ENCODE measurements at places on chromosomes 13 and 19.
A peak's percentile ranks its signal among the peaks of the same experiment; 100 is the strongest.

DNA sequence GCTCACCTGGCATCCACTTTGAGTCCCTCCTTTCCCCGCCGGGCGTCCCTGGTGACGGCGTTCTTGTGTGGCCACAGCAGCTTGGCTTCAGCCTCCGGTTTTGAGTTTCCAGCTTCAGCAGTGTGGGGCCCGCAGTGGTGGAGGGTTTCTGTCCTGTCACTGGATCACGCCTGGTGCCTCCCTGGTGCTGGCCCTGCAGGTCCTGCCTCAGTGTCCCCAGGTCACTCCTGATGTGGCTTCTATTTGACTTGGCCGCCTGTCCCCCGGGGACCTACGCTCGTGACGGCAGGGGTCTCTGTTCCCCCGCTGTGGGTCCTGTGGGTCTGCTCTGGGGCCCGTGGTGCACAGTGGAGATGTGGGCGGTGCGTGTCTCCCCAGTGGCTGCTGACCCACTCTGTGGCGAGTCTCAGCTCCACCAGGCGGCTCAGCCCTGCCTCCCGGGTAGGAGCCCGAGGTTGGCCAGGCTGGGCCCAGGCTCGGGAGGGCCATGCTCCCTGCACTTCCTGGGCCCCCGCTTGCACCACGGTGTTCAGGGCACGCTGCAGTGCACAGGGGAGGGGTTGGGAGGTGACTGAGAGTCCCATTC lies 1.9 kb downstream of the ATP4B start:
- DNase-seq, result no peak

DNA sequence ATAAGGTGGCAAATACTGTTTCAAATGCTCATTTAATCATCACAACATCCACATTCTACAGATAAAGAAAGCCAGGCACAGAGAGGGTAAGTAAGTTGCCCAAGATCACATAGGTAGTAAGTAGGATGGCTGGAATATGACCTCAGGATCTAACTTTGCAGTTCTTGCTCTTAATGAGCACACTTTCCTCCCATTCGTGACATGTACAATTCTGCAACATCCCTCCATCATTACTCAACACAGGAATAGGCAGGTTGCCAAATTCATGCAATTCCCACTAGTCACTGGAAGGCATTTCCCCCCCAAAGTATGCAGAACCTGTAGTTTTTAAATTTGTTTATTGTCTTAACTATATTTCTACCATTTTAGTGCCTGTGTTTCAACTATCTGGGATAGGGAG lies 109.2 kb downstream of the OLFM4 start:
- no peak for DNase-seq

DNA sequence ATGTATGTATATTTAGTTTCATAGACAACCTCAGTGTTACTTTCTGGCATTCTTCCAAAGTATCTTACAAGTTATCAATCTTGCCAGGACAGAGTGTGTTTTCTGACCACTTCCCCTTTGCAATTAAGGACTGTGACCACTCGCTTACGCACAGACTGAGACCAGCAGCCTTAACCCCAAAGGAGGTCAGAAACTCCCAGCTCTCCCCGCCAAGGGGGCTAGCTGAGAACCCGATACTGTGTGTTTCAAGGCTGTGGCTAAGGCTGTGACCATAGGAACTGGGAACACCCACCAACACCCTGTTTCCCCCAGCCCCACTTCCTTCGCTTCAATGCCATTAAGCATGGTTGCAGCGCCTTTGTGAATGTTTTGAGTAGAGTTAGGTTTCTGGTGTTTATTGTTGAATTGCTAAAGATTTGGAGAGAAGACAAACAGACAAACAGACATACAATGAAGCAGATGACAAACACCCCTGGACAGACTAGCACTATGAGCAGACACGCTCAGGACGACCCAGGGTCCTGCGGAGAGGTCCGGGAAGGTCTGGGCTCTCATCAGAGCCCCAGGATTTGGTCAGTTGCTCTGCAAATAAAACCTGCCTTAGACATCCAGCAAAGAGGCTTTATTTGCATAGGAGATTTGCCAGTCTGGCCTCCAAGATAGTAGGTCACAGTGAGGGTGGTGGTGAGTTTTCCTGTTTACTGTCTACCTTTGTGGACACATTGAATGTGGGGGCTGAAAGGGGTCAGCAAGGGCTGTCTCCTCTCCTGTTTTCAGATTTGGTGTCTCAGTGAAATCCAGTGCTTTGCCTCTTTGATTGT lies 25.0 kb upstream of the TNFSF11 start:
- no peak for DNase-seq

DNA sequence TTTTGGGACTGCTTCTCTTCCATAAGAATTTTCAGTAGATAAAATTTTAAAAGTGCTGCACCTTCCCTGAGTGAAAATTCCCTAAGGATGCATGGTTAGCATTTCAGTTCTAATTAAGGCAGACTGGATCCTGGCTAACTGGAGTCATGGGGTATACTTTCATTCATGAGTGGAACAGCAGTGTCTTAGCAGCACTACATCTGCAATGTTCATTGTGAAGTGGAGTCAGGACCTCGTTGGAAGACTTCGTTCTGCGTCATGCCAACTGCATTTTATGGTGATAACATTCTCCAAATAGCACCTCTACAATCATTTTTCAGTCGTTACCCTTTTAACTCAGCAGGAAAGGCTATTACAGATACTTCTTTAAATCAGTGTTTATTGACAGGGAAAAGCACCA lies 25.5 kb downstream of the PHF11 start:
- no peak for DNase-seq

- DNase-seq, result no peak
Observed at GRCh38 chr13:42270160-42270856, 1.6 kb upstream of the AKAP11 start.

GRCh38 chr13:101303521-101303920 lies 112.8 kb downstream of the NALCN start:
- no peak for DNase-seq

DNA sequence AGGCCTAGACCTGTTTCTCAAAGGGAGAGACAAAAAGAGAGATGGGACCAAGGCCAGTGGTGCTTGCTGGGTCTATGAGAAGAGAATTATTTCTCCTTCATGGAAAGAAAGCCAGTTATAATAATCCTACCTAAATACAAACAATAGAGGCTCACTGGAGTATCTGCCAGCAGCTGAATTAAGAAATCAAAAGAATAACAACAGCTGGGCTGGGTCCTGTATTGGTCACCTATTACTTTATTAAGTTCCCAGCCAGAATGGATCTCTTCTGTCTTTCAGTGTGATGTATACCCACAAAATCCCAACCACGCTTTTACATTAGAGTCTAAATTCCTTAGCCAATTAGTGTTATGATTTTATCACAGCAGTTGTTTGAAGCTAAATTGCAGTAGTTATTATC lies 297.8 kb upstream of the DACH1 start:
- DNase-seq, result no peak

- no peak for DNase-seq
Observed at GRCh38 chr19:19461671-19462622, 53.4 kb downstream of the TSSK6 start.

- DNase-seq, result no peak
Observed at GRCh38 chr19:18401580-18402112, 4.2 kb upstream of the LRRC25 start.

- DNase-seq, result no peak
Observed at GRCh38 chr19:14054721-14055120, 7.2 kb downstream of the PALM3 start.

GRCh38 chr19:31992750-31993149 lies 352.7 kb upstream of the ZNF507 start:
- no peak for DNase-seq

- DNase-seq, result no peak
Observed at GRCh38 chr13:40149611-40150274, 494.3 kb downstream of the COG6 start.

GRCh38 chr13:20882206-20882605 lies 20.3 kb downstream of the XPO4 start:
- no peak for DNase-seq

DNA sequence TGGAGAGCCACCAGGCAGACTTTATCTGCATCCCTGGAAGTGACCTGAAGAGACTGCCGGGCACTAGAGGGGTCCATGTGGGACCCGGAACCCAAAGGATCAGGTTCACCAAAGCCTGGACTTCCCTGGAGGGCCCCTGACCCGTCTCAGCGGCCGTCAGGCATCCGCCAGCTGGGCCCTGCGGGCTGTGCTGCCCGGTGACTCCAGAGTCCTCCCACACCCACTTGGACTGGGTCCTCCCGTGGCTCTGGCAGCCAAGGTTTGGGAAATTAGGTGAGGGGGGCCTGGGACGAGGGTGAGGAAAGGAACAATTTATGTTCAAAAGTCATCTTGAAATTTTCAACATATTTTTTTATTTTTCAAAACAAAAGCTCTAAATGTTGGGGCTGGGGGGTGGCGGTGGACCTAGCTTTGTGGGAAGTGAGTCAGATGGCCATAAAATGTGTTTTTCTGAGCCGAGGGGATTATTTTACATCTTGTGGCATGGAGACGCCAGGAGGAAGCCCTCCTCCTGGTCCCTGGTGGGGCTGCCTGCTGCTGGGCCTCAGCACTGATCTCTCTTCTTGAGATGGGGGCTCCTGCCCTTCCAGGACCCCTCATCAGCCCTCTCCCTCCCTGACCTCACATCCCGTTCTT lies 20.2 kb downstream of the CEBPA start:
- DNase-seq, result no peak

DNA sequence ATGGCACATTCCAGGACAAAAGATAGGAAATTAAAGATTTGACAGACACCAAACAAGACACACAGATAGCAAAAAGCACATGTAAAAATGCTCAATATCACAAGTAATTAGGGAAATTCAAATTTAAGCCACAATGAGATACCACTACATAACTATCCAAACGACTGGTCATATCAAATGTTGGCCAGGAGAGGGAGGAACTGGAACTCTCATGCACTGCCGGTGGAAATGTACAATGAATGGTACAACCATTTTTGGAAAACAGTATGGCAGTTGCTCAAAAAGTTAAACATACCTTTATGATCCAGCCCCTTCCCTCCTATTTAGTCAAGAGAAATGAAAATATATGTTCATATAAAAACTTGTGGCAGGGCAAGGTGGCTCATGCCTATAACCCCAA lies 36.8 kb upstream of the CYP2S1 start:
- DNase-seq, result no peak

DNA sequence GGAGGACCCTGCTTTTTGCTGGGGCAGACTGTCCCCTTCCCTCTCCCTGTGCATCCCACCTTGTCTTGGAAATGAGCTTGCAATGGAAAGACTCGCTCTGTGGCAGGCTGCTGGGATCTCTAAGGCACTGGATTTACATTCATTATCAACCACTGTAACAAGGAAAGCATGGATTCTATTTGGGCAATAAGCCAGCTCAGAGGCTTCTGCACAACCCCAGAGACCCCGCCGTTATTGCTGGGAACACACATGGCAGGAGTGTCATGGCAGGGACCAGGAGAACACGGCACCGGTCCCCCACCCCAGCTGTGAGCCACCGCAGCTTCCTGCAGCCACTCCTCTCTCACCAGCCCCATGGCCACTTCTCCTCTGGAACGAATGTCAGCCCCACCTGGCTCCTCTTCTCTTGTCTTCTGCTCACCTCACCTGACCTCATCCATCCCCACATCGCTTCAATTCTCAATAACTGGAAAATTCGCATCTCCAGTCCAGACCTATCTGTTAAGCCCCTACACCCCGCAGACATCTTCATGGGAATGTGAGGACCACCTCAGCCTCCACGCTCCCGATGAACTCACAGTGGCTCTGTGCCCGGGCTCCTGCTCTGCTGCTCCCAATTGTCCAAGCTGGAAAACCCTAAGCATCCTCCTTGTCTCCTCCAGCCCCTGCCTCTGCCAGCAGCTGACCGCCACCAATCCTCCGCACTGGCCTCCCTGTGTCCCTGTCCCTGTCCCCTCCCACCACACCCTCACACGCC lies 181.5 kb downstream of the USP12 start:
- no peak for DNase-seq

DNA sequence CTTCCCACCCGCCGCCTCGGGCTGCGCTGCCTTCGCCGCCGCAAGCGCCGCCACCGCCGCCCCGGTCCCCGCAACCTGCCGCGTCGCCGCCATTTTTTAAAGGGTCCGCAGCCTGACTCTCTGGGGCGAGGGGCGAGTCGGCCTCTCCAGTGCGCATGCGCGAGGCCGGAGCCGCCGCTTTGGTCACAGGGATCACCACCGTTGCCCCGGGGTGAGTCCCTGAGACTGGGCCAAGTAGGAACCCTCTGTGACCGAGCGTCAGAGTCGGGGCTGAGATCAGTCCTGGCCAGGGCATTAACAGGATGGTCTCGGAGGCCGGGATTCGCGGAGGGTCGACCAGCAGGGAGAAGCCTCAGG lies 42.6 kb downstream of the ZNF146 start:
- DNase-seq, result no peak

DNA sequence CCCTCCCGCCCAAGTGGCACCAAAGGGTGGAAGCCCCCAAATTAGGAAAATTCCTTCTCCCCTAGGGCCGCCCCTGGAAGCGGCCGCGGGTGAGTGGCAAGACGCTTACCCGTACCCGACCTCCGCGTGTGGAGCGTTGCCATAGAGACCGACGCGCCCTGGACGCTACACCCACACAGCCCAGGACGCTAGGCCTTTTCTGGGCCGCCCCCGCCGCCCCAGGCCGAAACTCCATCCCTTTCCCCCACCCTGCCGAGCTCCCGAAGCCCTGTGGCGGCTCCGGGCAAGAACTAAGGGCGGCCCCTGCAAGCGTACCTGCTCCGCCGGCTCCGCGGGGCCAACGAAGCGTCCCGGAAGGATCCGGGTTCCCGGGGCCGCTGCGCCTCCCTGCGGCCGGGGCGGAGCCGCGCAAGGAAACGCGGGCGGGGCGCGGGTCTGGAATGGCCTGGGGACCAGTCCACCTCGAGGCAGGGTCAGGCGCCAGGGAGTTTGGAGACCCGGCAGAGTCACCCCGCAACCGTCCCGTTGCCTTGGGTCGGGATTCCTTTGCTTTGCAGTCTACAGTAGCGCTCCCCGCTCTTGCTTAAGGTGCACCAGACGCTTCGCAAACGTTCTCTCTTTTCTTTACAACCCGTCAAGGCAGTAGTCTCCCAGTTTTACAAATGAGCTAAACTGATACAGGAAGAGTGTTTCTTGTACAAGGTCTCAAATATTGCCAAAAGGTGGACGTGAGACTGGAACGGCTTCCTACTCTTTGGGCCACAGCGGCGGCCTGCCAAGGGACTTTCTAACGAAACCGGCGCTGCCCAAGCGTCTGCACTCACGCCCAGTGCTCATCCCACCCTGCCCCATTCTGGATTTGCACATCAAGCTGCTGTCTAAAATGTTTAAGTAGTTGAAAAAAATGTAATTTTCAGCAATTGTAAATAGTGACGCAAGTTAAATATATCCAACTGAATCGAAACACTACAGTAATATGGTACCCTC lies at the start of gene NEK5:
NEK5 (minus strand) TSS at position 360 of the 987 bp plus-strand sequence. CDS start 1,591 bp downstream, outside the sequence.
- peak; percentile 5 for DNase-seq

DNA sequence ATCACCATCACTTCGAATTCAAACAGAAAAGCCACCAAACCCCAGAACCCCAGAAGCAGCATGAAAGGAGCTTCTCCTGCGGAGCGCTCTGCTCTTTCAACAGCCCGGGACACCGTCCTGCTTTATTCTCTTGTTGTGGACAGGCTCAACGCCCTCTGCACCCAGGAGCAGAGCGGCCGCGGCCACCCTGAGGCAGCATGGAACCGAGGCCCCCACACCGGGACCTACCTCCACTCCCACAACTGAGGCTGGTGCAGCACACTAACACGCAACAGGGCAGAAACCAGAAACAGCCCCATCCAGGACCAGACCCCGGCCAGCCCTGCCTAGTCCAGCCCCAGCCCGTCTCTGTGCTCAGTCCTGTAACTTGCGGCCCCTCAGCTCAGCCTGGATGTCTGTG lies 7.2 kb downstream of the AP3D1 start:
- no peak for DNase-seq

GRCh38 chr19:30911491-30911890 lies 437.7 kb downstream of the TSHZ3 start:
- DNase-seq, result no peak

GRCh38 chr13:38494445-38494844 lies 144.8 kb downstream of the UFM1 start:
- no peak for DNase-seq

Data from activated CD8-positive, alpha-beta memory T cell treated with anti-CD3 and anti-CD28 coated beads for 4 hours (primary cell).